Inflammatory macrophage (primary cell): ENCODE measurements at places on chromosomes 7 and 10.
A peak's percentile ranks its signal among the peaks of the same experiment; 100 is the strongest.

GRCh38 chr10:70674560-70675495 lies 2.5 kb downstream of the ADAMTS14 start:
- no peak for DNase-seq

- DNase-seq = no peak
These were observed 59.1 kb downstream of the TFAM start for GRCh38 chr10:58444321-58444720.

DNA sequence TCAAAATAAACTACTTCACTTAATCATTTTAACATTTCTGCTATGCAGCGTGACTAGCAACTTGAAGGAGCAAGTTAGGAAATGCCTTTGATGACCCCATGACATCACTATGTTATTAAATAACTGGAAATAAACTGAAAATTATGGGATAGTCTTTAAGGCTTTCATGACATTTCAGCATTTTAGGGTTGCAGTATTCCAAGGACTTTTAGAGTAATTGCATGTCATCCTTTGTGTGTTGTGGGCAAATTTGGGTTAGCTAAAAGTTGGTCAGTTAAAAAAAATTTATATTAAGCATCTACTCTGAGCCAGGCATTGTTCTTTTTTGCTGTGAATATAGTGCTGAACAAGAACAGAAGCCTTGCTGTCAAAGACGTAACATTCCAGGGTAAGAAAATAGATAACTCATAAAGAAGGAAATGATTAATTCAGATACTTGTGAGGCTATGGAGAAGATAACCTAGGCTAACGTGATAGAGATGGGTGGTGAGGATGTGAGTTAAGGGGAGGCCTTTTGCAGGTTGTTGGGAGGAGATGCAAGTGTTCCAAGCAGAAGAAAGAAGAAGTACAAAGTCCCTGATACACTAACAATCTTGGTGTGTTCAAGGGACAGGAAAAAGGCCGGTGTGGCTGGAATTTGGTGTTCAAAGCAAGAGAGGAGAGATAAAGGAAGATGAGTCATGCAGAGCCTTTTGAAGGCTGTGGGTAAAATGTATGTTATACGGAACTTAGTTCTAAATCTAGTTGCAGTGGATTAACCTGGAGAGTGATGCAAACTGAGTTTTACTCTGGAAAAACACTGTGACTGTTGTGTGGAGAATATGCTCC lies 610.2 kb downstream of the AUTS2 start:
- no peak for DNase-seq

DNA sequence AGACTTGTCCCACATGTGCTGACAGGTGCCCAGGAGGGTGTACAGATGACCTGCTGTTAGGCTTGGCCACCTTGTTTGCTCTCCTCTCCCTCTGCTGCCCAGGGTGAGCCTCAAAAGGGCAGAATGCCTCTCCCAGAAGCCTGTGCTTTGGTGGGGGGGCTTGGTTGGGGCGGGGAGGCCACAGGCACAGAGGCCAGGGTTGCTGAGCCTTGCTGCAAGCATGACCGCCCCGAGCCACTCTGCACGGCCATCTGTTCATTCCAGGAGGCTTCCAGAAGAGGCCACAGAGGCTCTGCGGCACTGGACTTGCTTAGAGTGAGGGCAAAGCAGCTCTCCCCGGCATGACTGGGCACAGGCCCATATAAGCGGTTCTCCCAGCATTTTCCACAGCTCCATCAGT lies 190.8 kb downstream of the GLRX3 start:
- no peak for DNase-seq

- DNase-seq = no peak
These were observed 94.8 kb upstream of the ZNF804B start for GRCh38 chr7:88664630-88665233.

- DNase-seq = no peak
These were observed 226.6 kb upstream of the RHOBTB1 start for GRCh38 chr10:61170594-61170993.

- DNase-seq = peak; percentile 50
These were observed 83.0 kb upstream of the DUSP5 start for GRCh38 chr10:110414548-110415309.

DNA sequence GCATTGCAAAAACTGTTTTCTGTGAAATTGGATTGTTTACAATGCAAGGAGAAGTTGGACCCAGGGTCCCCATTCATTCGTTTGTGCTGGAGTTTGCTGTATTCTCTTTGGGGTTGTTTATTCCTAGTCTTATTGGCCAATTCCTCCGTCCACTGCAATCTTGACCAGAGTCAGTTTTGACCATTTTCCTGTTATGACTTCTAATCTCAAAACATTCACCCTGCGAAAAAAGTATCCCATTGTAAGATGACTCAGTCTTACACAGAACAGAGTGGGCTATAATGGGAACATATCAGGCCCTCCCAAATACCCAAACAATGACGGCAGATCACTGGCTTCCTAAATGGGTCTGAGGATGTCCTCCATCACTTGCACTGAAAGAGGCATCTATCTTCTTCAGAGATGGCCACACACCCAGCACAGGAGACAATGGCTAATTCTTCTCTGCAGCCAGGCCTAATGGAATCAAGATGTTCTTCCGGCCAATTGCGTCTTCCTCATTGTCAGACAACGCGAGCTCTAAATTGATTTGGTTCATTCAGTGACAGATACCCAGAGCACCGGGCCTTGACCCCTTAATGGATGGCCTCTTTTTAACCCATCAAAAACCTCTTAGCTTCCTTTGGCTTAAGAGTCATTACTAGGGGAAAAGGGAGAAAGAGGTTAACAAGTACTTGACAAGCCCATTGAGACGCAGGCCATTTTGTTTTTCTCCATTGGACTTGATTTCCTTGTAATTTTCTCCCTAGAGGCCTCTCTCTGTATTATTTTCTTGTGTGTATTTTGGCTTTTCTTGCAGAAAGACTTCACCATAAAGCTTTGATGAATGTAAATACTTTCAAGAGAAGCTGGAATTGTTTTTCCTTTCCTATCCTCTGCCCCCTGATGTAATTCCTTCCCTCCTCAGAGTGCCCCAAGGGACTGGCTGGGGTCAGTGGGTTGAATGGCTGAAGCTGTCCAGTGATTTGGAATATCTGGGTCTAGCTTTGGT lies 129.6 kb downstream of the PRPF18 start:
- DNase-seq = peak; percentile 58
